Epithelial cell of esophagus (primary cell): ENCODE measurements at places on chromosomes 16 and 17.

DNA sequence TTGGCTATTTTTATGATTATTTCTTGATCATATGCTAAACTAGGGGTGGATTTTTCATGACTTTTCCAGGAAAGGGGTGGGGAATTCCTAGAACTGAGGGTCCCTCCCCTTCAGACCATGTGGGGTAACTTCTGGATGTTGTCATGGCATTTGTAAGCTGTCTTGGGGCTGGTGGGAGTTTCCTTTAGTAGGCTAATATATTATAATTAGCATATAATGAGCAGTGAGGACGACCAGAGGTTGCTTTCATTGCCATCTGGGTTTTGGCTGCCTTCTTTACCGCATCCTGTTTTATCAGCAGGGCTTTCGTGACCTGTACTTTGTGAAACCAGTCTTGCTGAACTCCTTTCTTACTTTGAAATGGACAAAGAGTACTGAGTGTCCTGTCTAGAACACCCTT lies 40.4 kb upstream of the ABCA5 start:
- DNase-seq = no peak

- DNase-seq = peak; percentile 9
These were observed 5.2 kb downstream of the USP7 start for GRCh38 chr16:8958344-8959167.

DNA sequence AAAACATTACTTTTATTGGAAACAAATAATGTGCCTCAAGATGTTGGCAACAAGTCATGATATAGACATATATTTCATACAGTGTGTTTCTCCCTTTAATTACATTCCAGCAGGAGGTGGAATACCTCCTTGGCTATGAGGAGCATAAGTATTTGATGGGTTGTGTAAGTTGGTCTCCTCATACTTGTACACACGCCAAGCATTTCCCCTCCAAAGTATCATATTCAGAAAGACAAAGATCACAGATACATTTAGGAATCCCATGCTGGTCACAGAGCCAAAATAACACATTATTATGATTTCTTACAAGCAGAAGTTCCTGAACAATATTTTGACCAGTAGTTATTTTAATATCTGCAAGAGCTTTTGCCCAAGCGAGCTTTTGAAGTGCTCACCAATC lies 57.8 kb downstream of the WSB1 start:
- DNase-seq = no peak

GRCh38 chr17:27236717-27237315 lies 57.1 kb upstream of the WSB1 start:
- DNase-seq = peak; percentile 76

DNA sequence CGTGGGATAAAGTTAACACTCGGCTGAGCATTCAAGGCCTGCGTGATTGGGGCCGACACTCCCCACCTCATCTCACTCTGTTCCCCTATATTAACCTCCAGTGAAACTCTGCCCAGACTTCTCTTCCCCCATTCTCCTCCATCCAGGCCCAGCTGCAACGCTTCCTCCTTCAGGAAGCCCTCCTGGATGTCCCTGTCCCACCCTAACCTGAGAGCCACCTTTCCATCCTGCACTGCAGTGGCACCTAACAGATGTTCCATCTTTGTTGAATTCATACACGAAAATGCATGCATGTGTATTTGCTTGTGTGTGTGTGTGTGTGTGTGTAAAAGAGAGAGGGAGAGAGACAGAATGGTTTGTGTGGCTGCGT lies 32.6 kb upstream of the SBK1 start:
- DNase-seq = no peak

DNA sequence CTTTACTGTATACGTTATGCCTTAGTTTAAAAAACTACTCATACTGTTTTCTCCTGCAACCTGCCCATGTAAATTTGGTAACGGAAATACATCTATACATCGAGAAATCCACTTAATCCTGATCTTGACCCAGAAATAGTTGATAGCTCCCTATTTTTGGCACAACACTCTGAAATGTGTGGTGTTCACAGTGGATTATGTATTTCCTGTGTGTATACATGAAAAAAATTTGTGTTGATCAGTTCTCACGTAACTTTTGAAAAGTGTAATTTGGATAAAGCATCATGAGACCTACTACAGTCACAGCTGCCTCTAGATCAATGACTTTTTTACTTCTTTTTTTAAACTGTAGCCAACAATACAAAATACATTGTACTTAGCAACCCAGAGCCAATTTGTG lies 90.7 kb downstream of the VMP1 start:
- DNase-seq = no peak

DNA sequence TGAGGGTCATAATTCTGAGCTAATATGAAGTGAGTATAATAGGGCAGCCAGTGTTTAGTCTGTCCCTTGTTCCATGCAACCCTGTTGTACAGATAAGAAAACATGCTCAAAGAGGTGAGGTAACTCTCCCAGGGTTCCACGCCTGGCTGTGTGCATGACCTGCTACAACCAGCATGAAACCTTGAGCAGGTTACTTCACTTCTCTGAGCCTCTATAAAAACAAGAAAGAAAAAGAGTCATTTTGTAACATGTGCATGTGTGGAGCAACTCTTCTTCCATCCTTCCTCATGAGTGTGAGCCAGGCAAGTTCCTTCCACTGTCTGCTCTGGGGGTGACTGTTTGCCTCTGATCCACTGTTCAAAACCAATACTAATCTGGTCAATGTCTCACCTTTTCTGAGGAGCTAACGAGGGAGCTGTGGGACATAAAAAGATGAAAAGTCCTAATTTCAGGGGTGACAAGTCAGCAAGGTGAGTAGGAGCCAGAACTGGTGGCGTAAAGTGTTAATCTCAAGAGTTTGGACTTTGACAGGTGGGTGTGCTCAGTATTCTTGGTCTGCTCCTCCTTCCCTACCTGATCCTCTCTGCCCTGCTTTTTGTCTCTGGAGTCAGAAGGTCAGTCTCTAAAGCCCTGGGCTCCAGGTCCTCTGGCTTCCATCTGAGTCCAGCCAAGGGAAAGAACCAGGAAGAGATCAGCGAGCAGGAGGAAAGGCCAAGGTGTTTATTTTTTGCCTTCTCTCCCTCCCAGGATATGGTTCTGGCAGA lies 21.5 kb downstream of the GFOD2 start:
- DNase-seq = peak; percentile 54

GRCh38 chr16:25546791-25547190 lies 145.0 kb upstream of the HS3ST4 start:
- peak; percentile 32 for DNase-seq

GRCh38 chr16:78376452-78376851 lies 277.0 kb downstream of the WWOX start:
- DNase-seq = no peak

DNA sequence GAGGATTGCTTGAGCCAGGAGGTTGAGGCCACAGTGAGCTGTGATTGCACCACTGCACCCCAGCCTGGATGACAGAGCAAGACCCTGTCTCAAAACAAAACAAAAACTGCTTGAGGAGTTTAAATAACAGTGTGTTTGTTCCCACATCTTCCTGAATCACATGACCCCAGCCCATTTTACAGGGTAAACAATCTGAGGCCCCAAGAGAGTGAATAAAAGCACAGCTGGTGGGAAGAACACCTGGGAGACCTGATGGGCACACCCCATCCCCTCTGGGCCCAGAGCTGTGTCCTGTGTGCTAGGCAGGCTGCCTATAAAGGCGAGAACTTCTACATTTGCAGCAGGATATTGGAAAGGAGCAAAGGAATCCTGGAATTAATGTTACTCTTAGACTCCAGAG lies 69.6 kb downstream of the PLXDC1 start:
- DNase-seq = no peak

- no peak for DNase-seq
These were observed 47.5 kb upstream of the CLEC3A start for GRCh38 chr16:77974883-77975282.

- DNase-seq = no peak
These were observed 108.3 kb upstream of the CREBBP start for GRCh38 chr16:3988824-3989223.

- DNase-seq = no peak
These were observed 30.3 kb downstream of the MPRIP start for GRCh38 chr17:17072546-17072945.

- DNase-seq = peak; percentile 98
These were observed 6.6 kb upstream of the JUP start for GRCh38 chr17:41792845-41793783.
